ENCODE measurements at places on chromosomes 5 and 9.

DNA sequence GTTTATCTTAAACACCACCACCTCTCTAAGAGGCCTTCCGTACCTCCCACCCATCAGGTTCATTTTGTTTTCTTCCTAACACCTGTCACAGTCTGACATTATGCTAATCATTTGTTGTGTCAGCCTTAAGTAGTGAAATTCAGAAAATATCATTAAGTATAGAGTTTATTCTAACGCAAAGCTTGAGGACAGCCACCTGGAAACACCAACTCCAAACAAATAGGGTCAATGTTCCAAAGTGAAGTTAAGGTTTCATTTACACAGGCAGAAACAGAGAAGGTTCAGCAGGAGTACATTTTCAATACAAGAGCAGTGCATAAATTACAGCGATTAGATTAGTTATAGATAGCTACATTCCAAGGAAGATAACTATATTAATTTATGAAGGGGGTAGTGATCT lies 1.3 kb upstream of the SMC5 start:
- DNase-seq, result no peak

GRCh38 chr9:15697446-15697851 lies 144.6 kb downstream of the CCDC171 start:
- DNase-seq, result no peak

DNA sequence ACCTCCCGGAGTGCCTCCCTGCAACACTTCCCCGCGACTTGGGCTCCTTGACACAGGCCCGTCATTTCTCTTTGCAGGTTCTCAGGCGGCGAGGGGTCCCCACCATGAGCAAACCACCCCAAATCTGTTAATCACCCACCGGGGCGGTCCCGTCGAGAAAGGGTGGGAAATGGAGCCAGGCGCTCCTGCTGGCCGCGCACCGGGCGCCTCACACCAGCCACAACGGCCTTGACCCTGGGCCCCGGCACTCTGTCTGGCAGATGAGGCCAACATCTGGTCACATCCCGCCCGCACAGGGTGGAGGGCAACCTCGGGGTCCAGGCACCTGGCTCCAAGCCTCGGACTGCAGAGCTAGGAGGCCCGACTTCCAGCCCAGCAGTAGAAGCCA lies 776 bp upstream of the TERT start:
- peak; percentile 2 for DNase-seq

GRCh38 chr9:72588336-72588735 lies 66.9 kb downstream of the TMC1 start:
- no peak for DNase-seq

- no peak for DNase-seq
Measured at GRCh38 chr9:118529624-118530214, 825.5 kb downstream of the TLR4 start.

- no peak for DNase-seq
Measured at GRCh38 chr9:93290495-93291434, 106.8 kb downstream of the WNK2 start.
